ENCODE measurements at places on chromosomes 6 and 20.

- no peak for DNase-seq
These were observed 10.3 kb downstream of the FOXQ1 start for GRCh38 chr6:1322156-1322555.

- DNase-seq = no peak
These were observed 12.0 kb downstream of the ZFP64 start for GRCh38 chr20:52179331-52180179.

- DNase-seq = no peak
These were observed 231.0 kb downstream of the QKI start for GRCh38 chr6:163645560-163645959.

- no peak for DNase-seq
These were observed 18.8 kb downstream of the MAP3K4 start for GRCh38 chr6:161010418-161010817.

DNA sequence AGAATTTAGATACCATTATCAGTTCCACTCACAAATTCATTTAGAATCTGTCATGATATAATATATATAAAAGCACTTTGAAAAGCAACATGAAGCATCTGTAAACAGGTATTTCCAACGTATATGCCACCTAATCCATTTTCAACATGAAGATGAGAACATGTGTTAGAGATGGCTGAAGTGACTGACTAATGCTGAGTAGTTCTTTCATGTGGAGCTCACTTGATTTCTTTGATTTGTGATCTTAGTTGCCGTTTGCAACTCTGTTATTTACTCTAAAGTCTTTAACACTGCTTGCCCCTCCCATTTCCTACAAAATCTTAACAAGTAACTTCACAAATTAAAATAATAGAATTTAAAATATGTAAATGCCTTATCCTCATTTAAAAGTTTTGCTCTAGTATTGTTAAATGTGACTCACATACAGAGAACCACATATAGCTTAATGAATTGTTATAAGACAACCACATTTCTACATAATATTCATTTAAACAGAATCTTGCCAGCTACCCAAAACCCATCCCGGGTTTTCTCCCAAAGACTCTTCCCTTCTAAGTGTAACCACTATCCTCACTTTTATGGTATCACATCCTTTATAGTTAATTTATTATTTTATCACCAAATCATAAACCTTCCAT lies 78.3 kb downstream of the ME1 start:
- no peak for DNase-seq

DNA sequence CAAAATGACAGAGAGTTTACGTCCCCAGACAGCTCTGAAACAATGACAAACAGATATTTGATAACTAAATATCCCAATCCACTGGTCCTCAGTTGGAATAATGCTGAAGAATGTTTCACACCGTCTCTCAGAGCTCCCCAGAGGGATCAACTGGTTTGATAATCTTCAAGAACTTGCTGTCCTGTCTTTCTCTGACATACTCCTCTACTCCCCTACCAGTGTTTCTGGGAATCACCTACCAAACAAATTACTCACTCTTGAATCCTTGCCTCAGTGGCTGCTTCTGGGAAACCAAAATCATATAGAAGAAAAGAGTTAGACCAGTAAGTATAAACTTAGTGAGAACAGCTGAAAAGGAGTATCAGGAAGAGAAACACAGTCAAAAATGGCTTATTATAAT lies 469.7 kb upstream of the JAG1 start:
- no peak for DNase-seq

- no peak for DNase-seq
These were observed 77.1 kb upstream of the FLRT3 start for GRCh38 chr20:14414560-14414959.

DNA sequence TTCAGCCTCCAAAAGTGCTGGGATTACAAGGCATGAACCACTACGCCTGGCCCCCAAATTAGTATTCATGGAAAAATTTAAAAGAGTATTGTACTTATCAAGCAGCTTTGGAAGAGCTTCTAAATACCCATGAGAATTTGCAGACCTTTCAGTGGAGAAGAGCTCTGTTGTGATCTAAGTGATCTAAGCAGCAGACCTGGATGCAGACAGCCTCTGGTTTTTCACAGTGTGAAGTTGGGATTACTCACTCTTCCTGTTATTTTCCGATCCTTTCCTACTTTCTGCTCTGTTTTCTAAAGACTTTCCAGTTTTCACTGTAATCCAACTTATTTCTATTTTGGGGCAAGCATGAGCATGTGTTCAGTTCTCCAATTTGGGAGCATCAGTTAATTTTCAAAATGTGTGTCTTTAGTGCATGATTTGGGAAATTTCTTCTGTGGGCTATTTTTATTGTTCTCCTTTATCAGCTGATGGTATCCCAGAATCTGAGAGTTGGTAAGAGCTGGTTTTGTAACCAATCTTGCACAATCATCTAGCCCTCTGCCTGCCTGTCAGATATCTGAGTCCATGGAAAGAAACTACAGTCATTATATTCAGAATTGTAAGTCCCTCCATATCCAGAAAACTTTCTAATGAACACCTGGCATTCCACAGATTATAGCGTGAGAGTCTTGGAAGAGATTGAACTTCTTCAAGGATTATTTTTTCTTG lies 207.7 kb upstream of the DTNBP1 start:
- DNase-seq = no peak

DNA sequence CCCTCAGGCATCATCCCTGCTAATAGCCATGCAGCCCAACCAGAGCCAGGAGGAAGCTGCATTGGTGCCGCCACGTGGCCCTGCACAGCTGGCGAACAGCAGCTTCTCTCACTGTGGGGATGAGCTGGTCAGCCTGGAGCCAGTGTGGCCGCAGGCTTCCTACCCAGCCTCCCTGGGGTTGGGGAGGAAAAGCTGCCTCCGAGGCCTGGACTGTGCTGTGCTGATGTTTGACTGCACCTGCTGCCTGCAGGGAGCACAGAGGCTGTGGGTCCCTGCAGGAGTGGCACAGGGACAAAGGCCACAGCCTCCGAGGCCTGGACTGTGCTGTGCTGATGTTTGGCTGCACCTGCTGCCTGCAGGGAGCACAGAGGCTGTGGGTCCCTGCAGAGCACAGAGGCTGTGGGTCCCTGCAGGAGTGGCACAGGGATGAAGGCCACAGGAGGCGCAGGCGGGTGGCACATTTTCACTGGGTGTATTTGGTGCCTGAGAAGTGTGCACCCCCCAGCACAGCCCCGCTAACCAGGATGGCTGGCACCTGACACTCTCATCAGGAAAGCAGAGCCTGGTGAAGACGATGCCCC lies 83.9 kb downstream of the DLL1 start:
- DNase-seq = no peak

- no peak for DNase-seq
These were observed 163.2 kb downstream of the KHDC1L start for GRCh38 chr6:73062130-73062529.

DNA sequence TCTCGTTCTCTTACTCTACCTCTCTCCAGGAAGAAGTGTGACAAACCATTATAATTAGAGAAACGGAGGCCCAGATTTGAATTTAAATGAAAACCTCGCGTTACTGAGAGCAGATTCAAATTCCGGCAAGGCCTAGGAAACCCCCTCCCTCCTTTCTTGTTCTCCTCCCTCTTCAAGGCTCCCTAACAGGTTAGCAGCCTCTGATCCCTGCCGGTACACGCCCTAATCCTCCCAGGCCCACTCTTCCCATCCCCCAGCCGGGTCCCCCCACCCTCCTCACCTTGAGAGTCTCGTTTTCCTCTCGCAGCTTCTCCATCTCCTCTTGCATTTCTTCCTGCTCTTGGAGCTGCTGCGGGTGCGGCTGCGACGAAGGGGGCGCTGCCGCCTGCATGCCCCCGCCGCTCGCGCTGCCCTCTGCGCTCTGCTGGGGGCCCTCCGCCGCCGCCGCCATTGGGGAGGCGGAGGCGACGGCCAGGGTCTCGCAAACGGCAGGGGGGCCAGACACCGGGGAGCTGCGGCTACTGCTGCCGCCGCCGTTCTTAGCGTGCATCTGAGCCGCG lies 3.8 kb downstream of the MTCL3 start:
- no peak for DNase-seq

- no peak for DNase-seq
These were observed 12.0 kb downstream of the WTAP start for GRCh38 chr6:159739341-159739740.

DNA sequence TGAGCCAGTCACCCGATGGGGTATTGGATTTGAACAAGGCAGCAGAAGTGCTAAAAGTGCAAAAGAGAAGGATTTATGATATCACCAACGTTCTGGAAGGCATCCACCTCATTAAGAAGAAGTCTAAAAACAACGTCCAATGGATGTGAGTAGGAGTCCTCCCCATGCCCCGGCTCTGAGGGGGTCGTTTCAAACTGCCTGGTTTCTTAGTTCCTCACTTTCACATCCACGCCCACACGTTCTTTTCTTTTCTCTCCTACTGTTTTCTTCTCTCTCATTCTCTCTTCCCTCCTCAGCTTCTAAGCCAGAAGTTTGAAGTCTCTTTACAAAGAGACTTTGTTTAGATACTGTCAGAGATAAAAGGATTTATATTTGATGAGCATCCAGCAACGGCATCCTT lies 53.0 kb upstream of the CDKAL1 start:
- DNase-seq = no peak

GRCh38 chr20:52313341-52313963 lies 121.9 kb upstream of the ZFP64 start:
- peak; percentile 60 for DNase-seq

DNA sequence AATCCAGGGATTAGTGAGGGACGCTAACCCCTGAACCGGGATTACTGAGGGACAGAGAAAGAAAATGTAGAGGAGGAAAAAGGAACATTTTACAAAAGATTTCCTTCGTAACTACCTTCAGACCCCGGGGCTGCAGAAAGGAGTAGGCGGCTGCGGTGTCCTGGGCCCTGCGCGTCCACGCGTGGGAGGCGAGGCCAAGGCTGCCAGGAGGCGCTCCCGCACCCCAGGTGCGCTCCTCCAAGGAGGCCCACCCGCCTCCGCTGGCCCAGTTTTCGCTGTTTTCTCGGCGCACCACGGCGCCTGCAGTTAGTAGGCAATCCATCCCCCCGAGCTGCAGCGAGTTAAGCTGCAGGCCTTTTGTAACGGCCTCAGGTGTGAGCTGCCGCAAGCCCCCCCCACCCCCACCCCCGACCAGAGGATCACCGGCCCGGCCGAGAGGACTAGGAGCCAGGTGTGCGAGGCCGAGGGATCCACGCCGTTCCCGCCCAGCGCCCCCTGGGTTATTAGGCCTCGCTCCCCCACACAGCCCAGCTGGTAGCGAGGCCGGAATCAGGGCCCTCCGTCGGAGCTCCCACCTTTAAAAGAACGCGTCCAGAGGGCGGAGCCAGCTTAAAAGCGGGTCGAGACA lies 380.3 kb upstream of the ARID1B start:
- DNase-seq = no peak

DNA sequence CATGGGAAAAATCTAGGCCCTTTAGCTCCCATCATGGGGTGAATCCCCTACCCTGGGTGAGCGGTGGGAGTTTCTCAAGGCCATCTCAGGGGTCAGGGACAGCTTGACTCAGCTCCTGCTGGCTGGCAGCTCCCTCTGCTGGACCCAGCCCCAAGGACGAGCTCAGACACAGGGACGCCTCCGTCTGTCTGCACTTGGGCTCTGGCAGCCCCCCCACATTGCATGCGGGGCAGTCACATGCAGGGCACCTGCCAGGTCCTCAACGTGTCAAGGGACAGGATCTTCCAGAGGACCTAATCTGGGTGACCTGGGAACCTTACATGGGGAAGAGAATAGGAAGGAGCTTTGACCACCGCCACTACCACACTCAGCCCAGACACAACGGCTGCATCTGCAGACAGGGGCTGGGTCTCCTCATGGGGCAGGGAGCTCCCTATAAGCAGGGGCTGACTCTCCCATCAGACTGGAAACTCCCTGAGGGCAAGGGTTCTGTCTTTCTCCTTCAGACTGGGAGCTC lies 173.4 kb downstream of the MRPL14 start:
- DNase-seq = no peak

GRCh38 chr6:34143884-34144580 lies 1.9 kb downstream of the GRM4 start:
- peak; percentile 55 for DNase-seq

DNA sequence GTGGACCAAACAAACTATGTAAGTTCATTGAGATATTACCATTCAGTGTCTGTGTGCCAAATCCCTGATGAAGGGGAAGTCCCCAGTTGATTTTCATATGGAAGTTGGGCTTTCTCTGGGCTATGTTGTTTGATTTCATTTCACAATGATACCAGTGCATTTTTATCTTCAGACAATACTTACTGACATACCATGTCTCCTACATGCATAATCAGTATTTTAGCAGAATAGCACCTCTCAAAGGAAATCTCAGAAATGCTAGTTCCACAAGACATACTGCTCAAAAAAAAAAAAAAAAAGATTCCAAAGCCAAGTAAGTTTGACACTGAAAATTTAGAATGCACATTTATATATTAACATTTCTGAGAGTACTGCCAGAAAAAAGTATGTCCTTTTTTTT lies 168.8 kb upstream of the RNF217 start:
- DNase-seq = no peak

GRCh38 chr20:63225082-63225454 lies 9.1 kb upstream of the YTHDF1 start:
- no peak for DNase-seq

GRCh38 chr6:36546308-36546919 lies 865 bp downstream of the STK38 start:
- DNase-seq = no peak

- no peak for DNase-seq
These were observed 68.8 kb downstream of the CDS2 start for GRCh38 chr20:5195655-5196054.

DNA sequence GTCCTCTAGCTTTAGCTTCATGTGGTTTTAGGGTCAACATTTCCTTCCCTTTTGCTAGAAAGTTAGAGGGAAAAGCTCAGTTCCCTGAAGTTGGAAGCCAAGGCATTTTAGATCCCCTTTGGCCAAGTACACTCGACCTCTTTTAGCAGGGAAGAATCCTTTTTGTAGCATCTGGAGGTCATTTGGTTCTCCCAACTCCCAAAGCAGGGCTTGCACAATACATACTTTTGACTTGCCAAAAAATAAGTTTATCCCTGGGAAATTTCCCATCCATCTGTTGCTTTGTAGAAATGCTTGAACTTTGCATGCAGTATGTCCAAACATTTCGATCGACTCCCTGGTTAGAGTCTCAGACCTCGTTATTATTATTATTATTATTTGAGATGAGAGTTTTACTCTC lies 4.6 kb upstream of the EDEM2 start:
- no peak for DNase-seq

- no peak for DNase-seq
These were observed 315.7 kb upstream of the NT5E start for GRCh38 chr6:85134172-85134571.

GRCh38 chr20:51318058-51318949 lies 224.2 kb downstream of the NFATC2 start:
- peak; percentile 20 for DNase-seq

DNA sequence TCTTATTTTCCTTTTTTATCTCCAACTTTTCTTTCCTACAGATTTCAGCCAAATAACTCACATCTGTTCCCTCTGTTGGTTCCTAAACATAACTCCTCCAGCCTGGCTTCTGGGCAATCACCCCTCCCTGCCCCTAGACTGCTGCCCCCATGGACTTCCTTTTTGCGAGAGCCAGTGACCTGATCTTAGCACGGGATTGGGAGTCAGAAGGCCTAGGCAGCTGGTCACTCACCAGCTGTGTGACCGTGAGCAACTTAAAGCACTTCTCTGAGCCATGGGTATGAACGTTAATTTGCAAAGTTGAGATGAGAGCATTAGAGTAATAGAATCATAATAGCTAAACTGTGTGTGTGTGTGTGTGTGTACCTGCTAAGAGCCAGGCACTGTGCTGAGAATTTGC lies 4.5 kb upstream of the MMP9 start:
- no peak for DNase-seq

GRCh38 chr6:21001736-21002135 lies 467.5 kb downstream of the CDKAL1 start:
- DNase-seq = no peak
